Peyer's patch (tissue), 4 donors: ENCODE measurements at places on chromosomes 4 and X. TPM values are rescaled to one million over a fixed set of nuclear protein-coding genes. Genes with fewer than 3 reads are reported as not detected.

Gene PROM1
- 128 TPM for total RNA-seq

Gene XKRX
- total RNA-seq, result 23.8 TPM

Gene FGF5
- total RNA-seq, result not detected

Gene PDCL2
- not detected for total RNA-seq

Gene RADX
- total RNA-seq, result 2.9 TPM

Gene SLC34A2
- 0.83 TPM for total RNA-seq

Gene FAM47E
- 0.83 TPM for total RNA-seq

Gene CEP135
- total RNA-seq, result 28.1 TPM

Gene IDH3G
- 153 TPM for total RNA-seq

Gene GNRHR
- total RNA-seq, result not detected

Gene LONRF3
- total RNA-seq, result 5.6 TPM

Gene CTAG2
- not detected for total RNA-seq

GRCh38 chr4:168854350-168854921 lies 155.6 kb downstream of the CBR4 start:
- no peak for DNase-seq

- peak; percentile 54 for DNase-seq
Measured at GRCh38 chrX:154918060-154918483, 31.9 kb downstream of the F8A1 start.

DNA sequence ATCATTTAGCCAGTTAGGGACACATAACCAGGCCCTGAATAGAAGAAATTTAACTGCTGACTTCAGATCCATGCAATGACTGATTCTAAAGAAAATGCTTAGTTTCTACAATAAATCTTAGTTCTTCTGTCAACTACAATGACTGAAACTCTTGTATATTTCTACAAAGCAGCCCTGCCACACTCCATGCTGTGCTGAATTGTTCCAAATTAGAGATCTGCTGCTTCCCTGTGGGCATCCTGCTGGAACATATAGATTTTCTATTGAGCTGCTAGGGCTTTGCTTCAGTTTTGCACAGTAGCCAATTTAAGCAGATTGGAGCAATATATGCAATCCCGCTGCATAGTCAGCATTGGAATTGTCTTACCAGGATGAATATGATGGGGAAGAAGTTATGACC lies 312.8 kb upstream of the SMIM31 start:
- no peak for DNase-seq

DNA sequence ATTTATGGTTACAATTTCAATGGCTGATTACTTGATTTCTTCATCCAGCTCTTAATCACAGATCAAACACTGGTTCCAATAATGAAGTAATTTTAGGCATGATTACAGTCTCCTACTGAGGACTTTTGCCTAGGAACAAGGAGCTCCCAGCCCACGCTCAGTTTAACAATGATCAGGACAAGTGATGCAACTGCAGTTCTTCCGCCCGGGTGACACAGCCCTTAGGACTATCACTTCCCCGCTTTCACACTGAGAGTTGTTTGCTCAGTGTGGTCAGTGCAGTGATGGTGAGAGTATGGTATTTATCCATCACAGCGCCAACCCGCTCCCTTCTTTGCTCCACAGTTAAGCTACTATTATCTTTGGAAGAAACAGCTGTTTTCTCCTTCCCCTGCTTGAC lies 203.2 kb upstream of the MBNL3 start:
- peak; percentile 46 for DNase-seq

DNA sequence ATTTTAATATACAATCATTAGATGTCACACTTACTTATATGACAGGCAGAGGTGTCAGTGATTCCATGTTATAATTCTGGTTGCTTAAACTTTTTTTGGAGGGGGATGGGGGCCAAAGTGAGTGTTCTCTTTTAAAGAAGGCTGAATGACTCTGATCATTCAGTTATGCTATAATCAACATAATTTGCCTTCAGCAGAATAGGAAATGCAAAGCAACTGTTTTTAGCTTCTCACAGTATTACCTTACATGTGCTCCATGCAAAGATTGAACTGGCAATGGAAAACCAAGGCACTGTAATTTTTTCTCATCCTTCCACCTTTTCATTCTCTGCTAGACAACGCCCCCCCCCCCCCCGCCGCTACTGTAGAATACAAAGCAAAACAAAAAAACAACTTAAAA lies 13.4 kb downstream of the ADH1C start:
- no peak for DNase-seq

DNA sequence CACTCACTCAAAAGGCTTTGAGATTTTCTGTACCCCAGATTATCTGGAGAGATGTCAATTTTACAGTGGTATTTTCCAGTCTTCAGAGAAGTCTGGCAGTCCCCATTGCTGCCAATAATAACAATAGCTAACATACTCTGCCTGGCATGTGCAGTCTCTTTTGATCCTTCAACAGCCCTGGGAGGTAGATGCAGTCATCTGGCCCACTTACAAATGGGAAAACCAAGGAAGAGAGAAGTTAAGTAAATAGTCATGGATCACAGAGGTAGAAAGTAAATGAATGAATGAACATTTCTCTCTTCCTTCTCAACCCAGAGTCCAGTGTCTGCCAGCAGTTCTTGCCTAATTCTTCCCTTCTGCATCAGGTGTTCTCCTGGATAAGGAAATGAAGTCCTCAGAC lies 113.0 kb upstream of the EDNRA start:
- no peak for DNase-seq

- DNase-seq, result no peak
Measured at GRCh38 chr4:42197341-42197740, 44.9 kb upstream of the BEND4 start.

GRCh38 chr4:146073517-146073916 lies 102.0 kb upstream of the LSM6 start:
- DNase-seq, result no peak

- no peak for DNase-seq
Measured at GRCh38 chr4:104912518-104912917, 234.2 kb upstream of the TET2 start.

DNA sequence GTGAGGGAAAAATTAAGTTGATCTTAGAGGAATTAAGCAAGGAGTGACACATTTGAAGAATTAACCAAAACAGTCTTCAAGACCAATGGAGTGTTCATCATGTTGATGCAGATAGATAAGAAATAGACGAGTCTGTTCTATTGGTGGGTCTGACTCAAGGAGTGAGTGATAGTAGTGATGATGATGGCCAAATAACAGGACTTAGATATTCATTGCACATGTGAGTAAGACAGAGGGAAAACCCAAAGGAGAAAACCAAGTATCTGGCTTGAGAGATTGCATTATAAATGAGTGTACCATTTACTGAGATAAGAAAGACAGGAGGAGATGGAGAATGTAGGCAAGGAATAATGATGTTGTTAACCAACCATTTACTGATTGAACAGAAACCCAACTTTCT lies 321.3 kb downstream of the ADGRL3 start:
- no peak for DNase-seq

- no peak for DNase-seq
Measured at GRCh38 chr4:163553146-163553545, 58.7 kb downstream of the TMA16 start.

GRCh38 chr4:6938237-6938636 lies 28.6 kb downstream of the TBC1D14 start:
- DNase-seq, result no peak

GRCh38 chrX:107226757-107227156 lies 20.3 kb downstream of the DNAAF6 start:
- no peak for DNase-seq

- DNase-seq, result no peak
Measured at GRCh38 chr4:58732973-58733372, 1622.8 kb upstream of the IGFBP7 start.

DNA sequence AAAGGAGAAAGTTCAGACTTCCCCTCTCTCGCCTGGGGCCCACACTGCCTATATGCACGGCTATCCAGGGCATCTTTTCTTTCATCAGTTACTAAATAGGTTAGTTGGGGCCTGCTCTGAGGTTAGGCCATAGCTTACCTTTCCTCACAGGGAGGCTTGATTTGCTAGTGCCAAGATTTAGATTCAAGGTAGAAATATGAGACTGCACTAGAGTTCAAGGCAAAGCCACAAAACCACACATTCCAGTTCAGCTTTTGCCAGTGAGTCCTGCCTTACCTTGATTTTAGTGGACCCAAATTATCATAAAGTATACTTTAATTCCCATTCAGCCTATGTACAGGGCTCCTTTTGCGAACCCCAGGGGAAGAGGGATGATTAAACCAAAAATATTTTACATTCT lies 762.8 kb downstream of the PDHA2 start:
- no peak for DNase-seq

DNA sequence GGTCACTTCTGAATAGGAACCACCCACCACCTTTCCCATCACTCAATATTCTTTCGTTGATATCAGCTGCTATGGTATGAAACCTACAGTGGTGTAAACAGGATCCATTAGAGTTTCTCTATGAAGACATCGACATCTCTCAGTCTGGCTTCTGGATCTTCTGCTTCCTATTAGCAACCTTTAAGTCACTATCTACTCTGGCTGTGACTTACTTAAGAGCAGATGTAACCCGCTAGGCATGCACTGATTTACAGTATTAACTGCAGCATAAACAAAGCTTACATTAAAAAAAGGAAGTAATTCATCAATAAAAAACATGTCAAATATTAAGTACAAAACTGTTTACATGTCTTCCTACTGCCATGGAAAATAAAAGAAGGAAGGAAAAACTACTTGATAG lies 96.4 kb downstream of the ANAPC10 start:
- no peak for DNase-seq

DNA sequence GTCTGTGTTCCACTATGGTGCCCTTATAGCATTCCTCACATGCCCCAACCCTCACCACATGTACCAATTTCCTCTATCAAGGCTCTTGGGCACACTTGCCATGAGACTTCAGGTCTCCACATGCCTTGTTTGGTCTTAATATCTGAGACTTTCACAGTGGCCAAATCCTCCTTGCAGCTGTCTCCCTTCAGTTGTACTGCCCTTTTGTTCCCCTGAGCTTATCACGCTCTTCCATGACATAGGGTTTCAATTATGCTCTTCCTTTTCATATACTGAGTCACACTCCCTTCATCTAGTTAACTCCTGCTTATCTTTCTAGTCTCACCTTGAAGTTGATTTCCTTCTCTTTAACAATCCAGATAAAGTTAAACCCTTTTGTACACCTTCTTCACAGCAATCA lies 212.9 kb downstream of the PDHA2 start:
- no peak for DNase-seq

DNA sequence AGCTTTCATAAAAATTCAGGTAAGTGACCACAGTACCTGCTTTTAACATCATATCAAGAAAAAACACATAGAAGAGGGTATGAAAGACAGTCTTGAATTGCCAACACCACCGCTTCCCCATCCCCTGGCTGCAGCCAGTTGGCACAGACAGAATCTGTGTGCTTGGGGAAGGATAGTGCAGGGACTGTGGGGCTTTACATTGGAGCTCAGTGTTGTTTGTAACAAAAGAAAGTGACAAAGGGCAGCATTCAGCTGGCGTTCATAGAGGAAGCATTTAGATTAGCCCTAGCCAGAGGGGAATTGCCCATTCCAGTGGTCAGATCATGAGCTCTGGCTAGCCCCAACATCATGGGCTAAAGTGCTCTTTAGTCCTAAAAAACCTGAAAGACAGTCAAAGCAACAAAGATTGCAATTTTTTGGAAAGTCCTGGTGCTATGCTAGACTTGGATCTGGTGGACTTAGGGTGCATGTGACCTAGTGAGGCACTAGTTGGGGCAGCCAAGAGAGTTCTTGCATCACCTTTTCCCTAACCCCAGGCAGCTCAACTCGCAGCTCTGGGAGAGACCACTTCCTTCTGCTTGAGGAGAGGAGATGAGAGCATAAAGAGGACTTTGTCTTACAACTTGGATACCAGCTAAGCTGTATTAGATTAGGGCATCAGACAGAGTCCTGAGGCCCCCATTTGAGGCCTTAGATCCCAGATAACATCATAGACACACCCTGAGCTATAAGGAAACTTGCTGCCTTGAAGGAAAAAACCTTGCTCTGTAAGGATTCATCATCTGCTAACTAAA lies 1602.4 kb upstream of the ADGRL3 start:
- no peak for DNase-seq

DNA sequence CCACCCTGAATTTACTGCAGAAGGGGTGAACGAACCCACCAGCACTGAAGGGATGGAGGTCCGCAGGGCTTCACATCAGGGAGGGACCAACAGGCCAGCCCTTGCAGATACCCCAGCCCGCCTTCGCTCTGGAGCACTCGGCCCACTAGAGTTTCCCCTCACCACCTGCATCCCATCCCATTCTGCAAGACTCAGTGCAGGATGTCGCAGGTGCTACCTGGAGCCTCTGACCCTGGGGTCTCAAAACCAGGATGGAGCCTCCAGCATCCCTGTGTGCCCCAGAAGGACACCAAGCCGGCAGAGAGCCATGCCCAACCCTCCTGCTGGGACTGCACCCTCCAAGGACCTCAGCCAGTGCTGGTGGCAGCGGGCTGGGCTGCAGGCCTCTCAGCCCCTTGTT lies 57.6 kb upstream of the ADRA2C start:
- DNase-seq, result peak; percentile 11

GRCh38 chrX:50002067-50002714 lies 79.8 kb downstream of the CLCN5 start:
- no peak for DNase-seq

DNA sequence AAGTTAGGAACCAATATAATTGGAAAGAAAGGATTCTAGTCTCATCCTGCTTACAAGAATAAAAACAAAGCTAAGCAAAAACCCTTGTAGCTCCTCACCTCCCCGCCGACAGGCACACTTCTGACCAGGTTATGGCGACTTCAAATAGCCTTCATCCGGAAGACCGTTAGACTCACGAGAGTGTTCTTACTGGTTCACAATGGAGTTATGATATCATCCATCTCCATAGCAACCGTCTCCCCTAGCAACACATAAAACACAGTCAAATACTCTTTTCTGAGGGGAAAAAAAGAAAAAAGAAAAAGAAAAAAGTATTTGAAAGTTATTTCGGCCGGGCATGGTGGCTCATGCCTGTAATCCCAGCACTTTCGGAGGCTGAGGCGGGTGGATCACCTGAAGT lies at the start of gene IL13RA2:
Gene IL13RA2, minus strand, starts transcription at position 162 of the 400 bp plus-strand sequence. CDS start 347 bp downstream, outside the sequence.
- no peak for DNase-seq

GRCh38 chrX:102138064-102138463 lies 4.2 kb downstream of the TCEAL6 start:
- no peak for DNase-seq

GRCh38 chrX:1493877-1494510 lies 41.3 kb upstream of the ASMTL start:
- no peak for DNase-seq
